MM.1S (cell line): ENCODE measurements at places on chromosomes 2 and 18.

GRCh38 chr2:178282075-178282815 lies 87.9 kb downstream of the OSBPL6 start:
- no peak overlapping the region for H3K4me3 ChIP-seq
- H3K27ac ChIP-seq, result no peak overlapping the region
- DNase-seq, result no peak
- no peaks in the 10 kb centered on the region for H3K4me1 ChIP-seq
- H3K36me3 ChIP-seq, result no peaks in the 10 kb centered on the region
- H3K27me3 ChIP-seq, result no peaks in the 10 kb centered on the region

DNA sequence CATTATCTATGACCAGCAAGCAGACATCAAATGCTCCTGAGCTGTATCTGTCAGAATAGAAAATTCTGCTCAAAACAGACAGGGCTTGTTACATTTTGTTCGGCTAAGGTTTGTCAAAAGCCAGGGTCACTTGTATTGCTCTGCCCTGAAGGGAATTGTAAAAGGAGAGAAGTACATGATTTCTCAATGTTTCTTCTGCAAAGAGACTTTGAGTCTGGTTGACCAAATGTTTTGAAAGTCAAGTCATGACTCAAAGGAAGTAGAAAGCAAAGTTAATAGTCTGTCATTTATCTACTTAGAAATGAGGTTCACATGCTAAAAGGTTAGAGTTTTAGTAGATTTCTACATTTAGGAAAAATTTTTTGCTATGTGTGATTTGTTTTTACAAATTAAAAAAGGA lies 1624.1 kb upstream of the ZEB2 start:
- no peaks in the 10 kb centered on the region for H3K27me3 ChIP-seq
- H3K36me3 ChIP-seq, result no peaks in the 10 kb centered on the region
- H3K4me3 ChIP-seq, result no peak overlapping the region

- no peak overlapping the region for H3K4me3 ChIP-seq
- H3K27ac ChIP-seq, result no peak overlapping the region
- H3K4me1 ChIP-seq, result peaks cover 19% of the 10 kb centered on the region
- no peak for DNase-seq
- no peaks in the 10 kb centered on the region for H3K36me3 ChIP-seq
- no peaks in the 10 kb centered on the region for H3K27me3 ChIP-seq
These were observed 171.0 kb downstream of the ANAPC1 start for GRCh38 chr2:111712940-111713515.

DNA sequence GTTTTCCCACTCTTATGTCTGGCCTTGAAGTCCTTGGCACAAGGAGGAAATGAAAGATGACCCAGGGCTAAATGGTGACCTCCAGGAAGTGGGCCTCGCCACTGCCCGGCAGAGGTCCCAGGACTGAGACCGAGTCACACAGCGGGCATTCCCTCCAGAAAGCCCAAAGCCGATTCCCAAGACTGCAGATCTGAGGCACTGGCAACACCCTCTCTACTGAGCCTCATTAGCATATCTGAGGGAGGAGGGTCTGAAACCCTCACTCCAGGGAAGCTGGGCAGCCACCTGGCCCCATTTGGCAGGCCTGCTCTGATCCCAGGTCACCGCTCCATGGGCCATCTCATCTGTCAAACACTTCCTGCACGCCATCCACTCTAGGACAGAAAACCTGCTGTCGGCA lies 29.1 kb downstream of the FAM178B start:
- H3K36me3 ChIP-seq, result no peaks in the 10 kb centered on the region
- 0 out of 2 replicates have a peak, but pooled peaks cover 6% of the 10 kb centered on the region for H3K4me1 ChIP-seq
- no peak overlapping the region for H3K27ac ChIP-seq
- no peak for DNase-seq

DNA sequence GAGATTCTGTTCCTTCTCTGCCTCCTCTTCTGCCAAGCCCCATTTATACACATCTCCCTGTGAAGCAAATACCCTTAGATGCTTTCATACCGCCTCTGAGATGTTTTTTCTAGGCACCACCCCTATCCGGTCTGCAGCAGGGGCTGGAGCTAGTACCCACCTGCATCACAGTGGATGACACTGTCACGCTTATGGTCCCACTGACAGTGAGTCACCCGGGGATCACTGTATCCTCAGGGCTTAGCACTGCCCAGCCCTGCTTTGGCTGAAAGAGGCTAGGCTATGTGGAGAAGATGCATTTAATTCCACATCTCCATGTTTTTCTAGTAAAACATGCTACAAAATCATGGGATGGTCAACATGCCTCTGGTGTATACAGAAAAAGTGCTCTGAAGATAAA lies 9.9 kb downstream of the FABP1 start:
- no peak overlapping the region for H3K4me3 ChIP-seq
- no peaks in the 10 kb centered on the region for H3K4me1 ChIP-seq

- no peak overlapping the region for H3K27ac ChIP-seq
- DNase-seq, result no peak
- H3K27me3 ChIP-seq, result no peaks in the 10 kb centered on the region
- H3K4me3 ChIP-seq, result no peak overlapping the region
These were observed 122.9 kb upstream of the ZEB2 start for GRCh38 chr2:144642856-144643255.

- no peak for DNase-seq
- H3K4me1 ChIP-seq, result no peaks in the 10 kb centered on the region
- H3K27me3 ChIP-seq, result no peaks in the 10 kb centered on the region
- no peaks in the 10 kb centered on the region for H3K36me3 ChIP-seq
These were observed 470.6 kb upstream of the HS6ST1 start for GRCh38 chr2:128789221-128789620.

GRCh38 chr2:151576080-151576479 lies 158.2 kb downstream of the NEB start:
- no peaks in the 10 kb centered on the region for H3K36me3 ChIP-seq
- no peak overlapping the region for H3K4me3 ChIP-seq
- H3K4me1 ChIP-seq, result no peaks in the 10 kb centered on the region
- DNase-seq, result no peak
- no peak overlapping the region for H3K27ac ChIP-seq
- H3K27me3 ChIP-seq, result no peaks in the 10 kb centered on the region

GRCh38 chr18:27728659-27729058 lies 448.3 kb downstream of the CDH2 start:
- no peaks in the 10 kb centered on the region for H3K4me1 ChIP-seq
- DNase-seq, result no peak
- no peaks in the 10 kb centered on the region for H3K36me3 ChIP-seq
- H3K27me3 ChIP-seq, result no peaks in the 10 kb centered on the region
- H3K27ac ChIP-seq, result no peak overlapping the region
- H3K4me3 ChIP-seq, result no peak overlapping the region

GRCh38 chr2:143852759-143853158 lies 667.2 kb downstream of the ZEB2 start:
- no peaks in the 10 kb centered on the region for H3K27me3 ChIP-seq
- no peaks in the 10 kb centered on the region for H3K36me3 ChIP-seq
- no peak overlapping the region for H3K4me3 ChIP-seq
- no peaks in the 10 kb centered on the region for H3K4me1 ChIP-seq
- DNase-seq, result no peak
- H3K27ac ChIP-seq, result no peak overlapping the region

- no peaks in the 10 kb centered on the region for H3K27me3 ChIP-seq
- no peak for DNase-seq
- no peaks in the 10 kb centered on the region for H3K4me1 ChIP-seq
- H3K36me3 ChIP-seq, result no peaks in the 10 kb centered on the region
- H3K4me3 ChIP-seq, result no peak overlapping the region
These were observed 11.6 kb downstream of the GPD2 start for GRCh38 chr2:156447761-156448160.

GRCh38 chr2:203682688-203683130 lies 23.7 kb upstream of the CD28 start:
- H3K4me1 ChIP-seq, result peaks cover 51% of the 10 kb centered on the region
- no peaks in the 10 kb centered on the region for H3K36me3 ChIP-seq
- H3K4me3 ChIP-seq, result no peak overlapping the region
- no peak overlapping the region for H3K27ac ChIP-seq

GRCh38 chr2:98809878-98810587 lies 79.1 kb upstream of the MGAT4A start:
- H3K27ac ChIP-seq, result no peak overlapping the region
- no peaks in the 10 kb centered on the region for H3K27me3 ChIP-seq
- no peaks in the 10 kb centered on the region for H3K36me3 ChIP-seq
- H3K4me1 ChIP-seq, result no peaks in the 10 kb centered on the region
- H3K4me3 ChIP-seq, result no peak overlapping the region
- no peak for DNase-seq

GRCh38 chr2:143458258-143459190 lies 329.3 kb downstream of the ARHGAP15 start:
- H3K4me3 ChIP-seq, result no peak overlapping the region
- H3K4me1 ChIP-seq, result no peaks in the 10 kb centered on the region
- no peaks in the 10 kb centered on the region; the same call in 1 of the 2 replicates for H3K36me3 ChIP-seq
- no peak overlapping the region for H3K27ac ChIP-seq
- DNase-seq, result no peak

- peaks cover 35% of the 10 kb centered on the region for H3K4me1 ChIP-seq
- no peak for DNase-seq
- peak overlapping the region; percentile 30 for H3K4me3 ChIP-seq
- H3K27ac ChIP-seq, result peak overlapping the region; percentile 92
- H3K36me3 ChIP-seq, result no peaks in the 10 kb centered on the region
These were observed 22.9 kb upstream of the TMEM87B start for GRCh38 chr2:112032224-112032586.

DNA sequence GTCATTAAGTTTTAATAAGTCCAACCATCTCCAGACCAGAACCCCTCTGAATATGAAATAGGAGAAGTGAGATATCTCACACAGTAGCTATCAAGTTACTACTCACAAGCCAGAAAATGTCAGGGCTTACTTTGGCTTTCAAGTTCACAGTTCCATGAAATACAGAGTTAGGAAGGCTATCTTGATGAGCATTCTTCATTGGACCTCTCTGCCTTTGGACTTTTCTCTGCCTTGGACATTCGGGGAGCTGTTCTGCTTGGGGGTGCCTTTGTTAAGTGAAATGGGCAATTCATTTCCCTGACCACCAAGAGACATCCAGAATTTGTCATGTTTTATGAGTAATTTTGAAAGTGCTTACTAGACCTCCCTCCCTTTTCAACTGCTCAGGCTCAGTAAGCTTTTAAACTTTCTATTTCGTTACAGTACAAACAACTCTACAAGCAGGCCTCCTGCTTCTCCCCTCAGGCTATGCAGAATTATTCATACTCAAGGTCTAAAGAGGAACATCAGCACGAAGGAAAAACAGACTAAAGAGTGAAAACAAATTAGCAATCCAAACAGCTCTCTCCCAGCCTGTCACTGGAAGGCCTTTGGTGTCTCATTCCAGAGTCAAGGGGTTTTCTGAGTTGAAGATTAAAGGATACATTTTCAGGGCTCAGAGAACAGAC lies 95.3 kb downstream of the MREG start:
- H3K36me3 ChIP-seq, result no peaks in the 10 kb centered on the region
- peak overlapping the region; percentile 64 for H3K27ac ChIP-seq
- H3K27me3 ChIP-seq, result no peaks in the 10 kb centered on the region
- peak overlapping the region; percentile 21; the same call in 1 of the 2 replicates for H3K4me3 ChIP-seq

DNA sequence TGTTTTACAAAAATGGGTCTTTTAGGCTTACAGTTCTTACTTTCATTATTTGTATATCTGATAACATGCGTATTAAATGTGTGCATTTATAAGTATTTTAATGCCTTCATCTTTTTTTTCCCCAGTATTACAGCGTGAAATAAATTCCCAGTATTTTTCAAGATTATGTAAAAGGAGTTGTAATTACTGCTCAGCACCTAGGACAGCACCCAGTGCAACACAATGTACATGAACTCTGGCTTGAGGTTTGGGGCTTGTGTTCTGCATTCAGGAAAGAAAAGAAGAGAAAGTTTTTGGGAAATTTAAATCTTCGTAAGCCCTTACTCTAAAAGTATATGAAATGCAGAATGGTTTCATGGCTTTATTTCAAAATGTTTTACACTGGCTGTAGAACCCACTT lies 16.7 kb downstream of the ZNF638 start:
- H3K4me1 ChIP-seq, result no peaks in the 10 kb centered on the region
- H3K4me3 ChIP-seq, result no peak overlapping the region
- H3K27me3 ChIP-seq, result no peaks in the 10 kb centered on the region
- H3K27ac ChIP-seq, result no peak overlapping the region
- no peak for DNase-seq
- H3K36me3 ChIP-seq, result no peaks in the 10 kb centered on the region

- H3K4me3 ChIP-seq, result no peak overlapping the region
- peaks cover 8% of the 10 kb centered on the region; the same call in 1 of the 2 replicates for H3K27me3 ChIP-seq
- peak; percentile 77 for DNase-seq
- H3K27ac ChIP-seq, result no peak overlapping the region
- H3K4me1 ChIP-seq, result peaks cover 10% of the 10 kb centered on the region
- H3K36me3 ChIP-seq, result no peaks in the 10 kb centered on the region
These were observed 314.4 kb upstream of the NT5C1B start for GRCh38 chr2:18903750-18904149.

DNA sequence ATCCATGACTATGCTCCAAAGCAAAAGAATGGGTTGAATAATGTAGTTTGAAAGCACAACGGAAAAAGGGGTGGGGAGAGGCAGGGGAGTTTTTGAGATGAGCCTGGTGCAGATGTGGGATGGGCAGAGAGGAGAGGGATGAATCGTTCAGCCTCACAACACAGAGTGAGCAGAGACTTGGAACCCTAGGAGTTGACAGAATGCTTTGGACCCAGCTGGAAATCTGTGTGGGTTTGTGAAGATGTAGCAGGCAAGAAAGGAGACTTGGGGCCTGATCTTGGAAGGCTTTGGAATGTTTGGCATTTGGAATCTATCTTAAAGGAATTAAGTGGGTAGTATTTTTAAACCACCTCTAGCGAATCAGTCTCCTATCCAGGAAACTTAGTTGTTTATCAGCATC lies 66.0 kb upstream of the KCTD1 start:
- H3K27me3 ChIP-seq, result no peaks in the 10 kb centered on the region
- H3K4me1 ChIP-seq, result no peaks in the 10 kb centered on the region
- no peaks in the 10 kb centered on the region for H3K36me3 ChIP-seq
- no peak overlapping the region for H3K27ac ChIP-seq

- DNase-seq, result no peak
- no peaks in the 10 kb centered on the region for H3K27me3 ChIP-seq
- H3K27ac ChIP-seq, result no peak overlapping the region
- no peaks in the 10 kb centered on the region for H3K4me1 ChIP-seq
- no peak overlapping the region for H3K4me3 ChIP-seq
- H3K36me3 ChIP-seq, result peaks cover 9% of the 10 kb centered on the region
These were observed 9.3 kb downstream of the NIFK start for GRCh38 chr2:121727332-121727731.

- DNase-seq, result no peak
- H3K4me3 ChIP-seq, result no peak overlapping the region
- H3K4me1 ChIP-seq, result no peaks in the 10 kb centered on the region
- no peaks in the 10 kb centered on the region for H3K36me3 ChIP-seq
These were observed 98.9 kb downstream of the CYRIA start for GRCh38 chr2:16566701-16567100.

- no peak overlapping the region for H3K27ac ChIP-seq
- H3K27me3 ChIP-seq, result no peaks in the 10 kb centered on the region
- DNase-seq, result no peak
- no peak overlapping the region for H3K4me3 ChIP-seq
These were observed 30.1 kb upstream of the SERPINE2 start for GRCh38 chr2:224069172-224069571.
